MM.1S (cell line): ENCODE measurements at places on chromosomes 2 and 18.
A peak's percentile ranks its signal among the peaks of the same experiment; 100 is the strongest.

DNA sequence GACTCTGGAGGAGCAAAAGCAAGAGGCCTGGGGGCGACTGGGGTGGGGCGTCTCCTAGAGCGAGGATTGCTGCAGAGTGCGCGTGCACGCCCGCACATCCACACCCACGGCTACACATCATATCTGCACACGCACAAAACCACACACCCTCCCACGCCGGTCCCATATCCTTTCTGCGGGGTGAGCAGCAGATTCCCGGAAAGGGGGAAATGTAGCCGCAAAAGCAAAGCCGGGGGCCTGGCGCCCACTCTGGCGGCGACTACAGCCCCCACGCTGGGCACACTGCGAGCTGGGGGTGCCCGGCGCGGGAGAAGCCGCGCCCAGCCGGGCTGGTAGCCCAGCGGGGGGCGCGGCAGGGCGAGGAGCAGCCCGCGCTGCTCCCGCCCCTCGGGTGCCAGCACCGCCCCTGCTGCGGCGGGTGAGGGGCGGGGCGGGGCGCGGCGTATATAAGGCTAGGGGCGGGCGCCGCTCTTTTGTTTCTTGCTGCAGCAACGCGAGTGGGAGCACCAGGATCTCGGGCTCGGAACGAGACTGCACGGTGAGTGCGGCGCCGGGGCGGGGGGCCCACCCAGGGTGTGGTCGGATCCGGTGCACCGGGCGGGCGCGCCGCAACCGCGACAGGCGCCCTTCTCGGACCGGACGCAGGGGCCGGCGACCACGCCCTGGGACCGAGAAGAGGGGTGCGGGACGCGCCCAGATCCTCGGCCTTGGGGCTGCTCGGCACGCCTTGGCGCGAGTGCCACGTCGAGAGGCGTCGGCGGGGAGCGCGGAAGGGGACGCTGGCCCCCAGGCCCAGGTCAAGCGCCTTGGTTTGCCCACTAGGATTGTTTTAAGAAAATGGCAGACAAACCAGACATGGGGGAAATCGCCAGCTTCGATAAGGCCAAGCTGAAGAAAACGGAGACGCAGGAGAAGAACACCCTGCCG, at the start of gene TMSB10:
Gene TMSB10, plus strand, starts transcription at position 476 of the 927 bp plus-strand sequence.
- DNase-seq: peak; percentile 75

DNA sequence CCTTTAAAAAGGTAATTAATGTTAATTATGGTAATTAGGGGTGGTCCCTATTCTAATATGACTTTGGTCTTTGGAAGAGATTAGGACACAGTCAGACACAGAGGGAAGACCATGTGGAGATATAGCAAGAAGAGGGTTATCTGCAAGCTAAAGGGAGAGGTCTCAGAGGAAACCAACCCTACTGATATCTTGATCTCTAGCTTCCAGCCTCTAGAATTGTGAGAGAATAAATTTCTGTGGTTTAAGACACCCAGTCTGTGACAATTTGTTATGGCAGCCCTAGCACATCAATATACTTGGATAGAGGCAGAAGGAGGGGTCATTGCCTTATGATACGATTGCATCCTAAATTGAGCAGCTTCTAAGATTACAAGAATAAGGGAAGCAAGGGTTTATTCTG, 21.3 kb upstream of the NT5C1B start:
- DNase-seq: no peak

- DNase-seq: peak; percentile 90
Observed at GRCh38 chr2:237674731-237675276, 47.4 kb downstream of the LRRFIP1 start.

- no peak for DNase-seq
Observed at GRCh38 chr18:63823516-63824219, 48.5 kb downstream of the SERPINB7 start.

- no peak for DNase-seq
Observed at GRCh38 chr2:136377423-136378382, 259.8 kb upstream of the CXCR4 start.

GRCh38 chr2:242038166-242038927, 168.8 kb downstream of the RTP5 start:
- DNase-seq: no peak
